Tibial nerve (tissue), 4 donors: ENCODE measurements at places on chromosomes 1 and 21. TPM values are rescaled to one million over a fixed set of nuclear protein-coding genes. Genes with fewer than 3 reads are reported as not detected.

GRCh38 chr1:246503341-246503740 lies 3.7 kb downstream of the SMYD3 start:
- DNase-seq: no peak

DNA sequence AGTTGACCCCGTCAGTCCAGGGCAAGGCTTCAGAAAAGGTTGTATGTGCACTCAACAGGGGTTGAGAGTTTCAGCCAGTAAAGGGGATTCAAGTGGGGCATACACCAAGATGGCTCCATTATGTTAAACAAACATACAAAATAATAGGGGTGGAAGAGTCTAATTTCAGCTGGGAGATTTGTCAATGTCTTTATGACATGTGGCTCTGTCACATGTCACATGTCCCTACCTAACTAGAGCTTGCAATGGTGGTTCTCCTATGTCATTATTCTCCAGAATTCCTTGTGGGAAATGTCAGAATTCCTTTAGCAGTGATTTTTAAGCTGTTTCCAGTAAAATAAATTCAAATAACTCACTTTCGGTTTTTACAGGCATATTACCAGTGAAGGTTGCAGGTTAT lies 392.0 kb upstream of the ADGRL4 start:
- DNase-seq: no peak

DNA sequence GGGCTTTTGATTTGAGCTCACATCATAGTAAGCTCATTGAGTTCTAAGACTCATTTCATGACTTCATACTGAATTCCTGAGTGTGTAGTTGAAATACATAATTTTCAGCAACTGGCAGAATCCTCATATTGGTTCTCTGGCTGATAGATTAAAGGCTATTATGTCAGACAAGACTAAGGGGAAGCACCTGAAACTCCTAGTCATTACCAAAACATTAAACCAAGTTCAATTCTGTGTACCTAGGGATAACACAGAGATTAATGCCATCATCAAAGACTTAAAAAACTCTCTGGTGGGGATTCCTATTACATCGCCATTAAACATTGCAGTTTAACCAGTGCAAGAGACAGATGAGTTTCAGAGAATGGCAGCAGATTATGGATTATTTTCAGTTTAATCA lies 339.1 kb downstream of the PTPRC start:
- no peak for DNase-seq

- DNase-seq: no peak
Measured at GRCh38 chr1:192866241-192866868, 57.5 kb downstream of the RGS2 start.

- DNase-seq: no peak
Measured at GRCh38 chr1:51518586-51519047, 449 bp downstream of the EPS15 start.

GRCh38 chr1:37052120-37052519 lies 17.8 kb upstream of the GRIK3 start:
- no peak for DNase-seq

DNA sequence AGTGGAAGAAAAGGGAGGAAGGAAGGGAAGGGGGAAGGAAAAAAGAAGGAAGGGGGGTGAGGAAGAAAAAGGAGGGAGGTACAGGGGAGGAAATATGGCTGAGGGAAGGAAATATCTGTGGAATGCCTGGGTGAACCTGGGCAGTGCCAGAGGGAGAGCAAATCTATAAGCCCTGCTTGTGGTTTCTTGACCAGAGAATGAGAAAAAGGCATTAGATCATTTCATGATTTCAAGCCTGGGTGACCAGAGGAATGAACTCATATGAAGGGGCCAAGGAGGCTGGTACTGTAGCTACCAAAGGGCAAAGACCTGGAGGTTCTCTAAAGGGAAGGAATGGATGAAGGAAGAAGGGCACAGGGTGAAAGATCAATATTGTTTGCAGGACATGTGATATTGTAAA lies 31.4 kb downstream of the GNG12 start:
- DNase-seq: no peak

- no peak for DNase-seq
Measured at GRCh38 chr1:232899839-232900238, 50.6 kb upstream of the NTPCR start.

- DNase-seq: no peak
Measured at GRCh38 chr1:225886159-225887029, 2.6 kb downstream of the LEFTY1 start.

DNA sequence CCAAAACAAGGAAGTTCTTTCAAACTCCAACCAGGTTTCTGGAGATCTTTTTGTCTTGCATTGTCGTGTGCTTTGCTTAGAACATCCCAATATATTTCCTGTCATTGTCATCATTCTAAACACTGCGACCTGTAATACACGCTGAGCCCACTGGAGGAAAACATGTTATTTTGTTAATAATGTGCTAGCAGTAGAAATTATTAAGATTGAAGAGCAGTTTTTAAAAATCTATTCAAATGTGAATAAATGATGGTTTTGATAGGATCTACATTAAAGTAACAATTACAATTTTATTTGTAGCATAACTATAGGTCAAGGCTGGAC lies 268.5 kb downstream of the PTPRC start:
- no peak for DNase-seq

DNA sequence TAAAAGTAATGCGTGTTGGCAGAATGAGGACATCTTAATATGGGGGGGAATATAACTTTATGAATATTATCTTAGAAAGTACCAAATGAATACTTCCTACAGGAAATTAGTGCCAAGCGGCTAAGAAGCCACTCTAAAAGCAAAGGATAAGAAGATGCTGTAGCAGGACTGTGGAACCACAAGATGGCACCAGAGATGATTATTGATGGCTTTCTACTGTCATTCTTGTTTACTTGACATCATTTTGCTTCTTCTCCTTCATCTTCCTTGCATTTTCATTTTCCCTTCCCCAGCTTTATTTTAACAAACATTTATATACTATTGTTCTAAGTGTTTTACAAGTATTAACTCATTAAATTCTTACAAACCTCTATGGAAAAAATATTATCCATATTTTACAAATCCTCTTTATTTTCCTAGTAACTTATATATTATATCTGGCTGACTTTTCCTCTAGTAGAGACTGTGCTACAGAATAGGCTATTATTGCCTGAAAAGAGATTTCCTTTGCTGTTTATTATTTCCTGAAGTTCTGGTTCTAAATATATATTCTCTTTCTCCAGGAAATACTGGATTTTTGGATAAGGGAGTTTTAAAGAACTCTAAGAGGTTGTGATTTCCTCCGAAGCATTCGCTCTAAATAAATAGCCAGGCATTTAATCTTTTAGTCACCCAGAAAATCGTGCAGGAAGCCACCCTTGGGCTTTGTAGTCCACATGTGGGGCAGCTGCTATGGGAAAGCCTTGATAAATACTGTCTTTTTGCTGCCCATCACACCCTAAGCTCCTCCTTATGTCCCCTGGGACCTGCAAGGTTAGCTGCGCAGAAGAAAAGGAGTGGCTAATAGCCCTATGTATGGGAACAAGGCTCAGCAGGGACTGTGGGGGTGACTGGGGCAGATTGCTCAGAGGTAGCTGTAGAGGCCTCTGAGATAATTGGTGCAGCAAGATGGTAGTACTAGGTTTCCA lies 69.8 kb downstream of the TPR start:
- no peak for DNase-seq

- no peak for DNase-seq
Measured at GRCh38 chr1:64915381-64916274, 50.7 kb downstream of the JAK1 start.

- no peak for DNase-seq
Measured at GRCh38 chr1:230465691-230466090, 39.6 kb upstream of the PGBD5 start.

DNA sequence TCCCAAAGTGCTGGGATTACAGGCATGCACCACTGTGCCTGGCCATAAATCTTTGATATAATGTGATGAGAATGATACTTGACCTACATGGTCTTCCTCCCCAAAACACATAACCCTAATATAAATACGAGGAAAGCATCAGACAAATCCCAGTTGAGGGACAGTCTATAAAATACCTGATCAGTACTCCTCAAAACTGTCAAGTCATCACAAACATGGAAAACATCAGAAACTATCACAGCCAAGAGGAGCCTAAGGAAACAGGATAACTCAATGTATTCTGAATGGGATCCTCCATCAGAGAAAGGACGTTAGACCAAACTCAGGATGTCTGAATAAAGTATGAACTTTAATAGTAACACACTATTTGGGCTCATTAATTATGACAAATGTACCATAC lies 172.4 kb downstream of the NTPCR start:
- no peak for DNase-seq

DNA sequence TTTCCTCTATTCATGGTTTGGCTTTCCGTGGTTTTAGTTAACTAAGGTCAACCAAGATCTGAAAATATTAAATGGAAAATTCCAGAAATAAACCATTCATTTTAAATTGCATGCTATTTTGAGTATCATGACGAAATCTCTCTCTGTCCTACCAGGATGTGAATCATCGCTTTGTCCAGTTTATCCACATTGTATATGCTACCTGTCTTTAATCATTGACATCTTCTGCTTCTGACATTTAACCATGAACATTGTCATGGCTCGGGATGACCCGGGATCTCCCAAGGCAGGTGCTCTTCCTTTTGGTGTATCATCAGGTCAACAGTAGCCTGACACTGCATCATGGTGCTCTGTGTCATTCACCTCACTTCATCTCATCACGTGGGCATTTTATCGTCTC lies 125.5 kb upstream of the HNRNPU start:
- no peak for DNase-seq

DNA sequence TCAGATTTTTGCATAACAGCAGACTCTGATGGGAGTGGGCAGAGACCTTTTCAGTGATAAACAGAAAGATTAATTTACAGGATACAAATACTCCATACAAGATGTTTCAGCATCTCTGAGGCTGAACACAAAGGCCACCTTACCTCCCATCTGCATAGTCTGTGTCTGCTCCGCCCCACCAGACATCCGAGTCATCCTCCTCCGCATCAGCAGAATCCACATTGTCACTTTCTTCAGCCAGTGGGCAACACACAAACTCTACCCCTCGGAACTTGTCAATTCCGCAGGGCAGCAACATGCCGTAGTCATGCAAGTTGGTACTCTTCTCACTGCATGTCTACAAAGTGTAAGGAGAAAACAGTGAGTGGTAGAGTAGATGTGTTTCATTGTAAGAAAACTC lies 119.7 kb downstream of the APP start:
- no peak for DNase-seq

DNA sequence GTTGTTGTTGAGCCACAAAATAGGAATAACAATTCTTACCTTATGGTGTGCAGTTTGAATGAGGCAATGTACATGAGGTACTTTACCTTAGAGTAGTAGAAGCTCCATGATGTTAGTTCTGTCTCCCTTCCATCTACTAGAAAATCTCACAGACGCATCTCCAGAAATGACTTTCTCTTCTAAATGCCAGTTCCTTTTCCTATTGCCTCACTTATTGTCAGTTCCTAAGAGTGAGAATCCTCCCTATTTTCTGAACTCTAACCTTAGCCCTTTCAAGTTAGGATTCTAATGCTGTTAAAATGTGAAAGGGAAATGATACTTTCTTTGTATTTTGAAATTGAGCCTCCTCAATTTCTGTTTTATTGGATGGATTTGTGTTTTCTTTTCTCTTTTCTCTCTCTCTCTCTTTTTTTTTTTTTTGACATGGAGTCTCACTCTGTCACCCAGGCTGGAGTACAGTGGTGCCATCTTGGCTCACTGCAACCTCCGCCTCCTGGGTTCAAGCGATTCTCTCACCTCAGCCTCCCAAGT lies 18.6 kb upstream of the MAPKAPK2 start:
- no peak for DNase-seq

DNA sequence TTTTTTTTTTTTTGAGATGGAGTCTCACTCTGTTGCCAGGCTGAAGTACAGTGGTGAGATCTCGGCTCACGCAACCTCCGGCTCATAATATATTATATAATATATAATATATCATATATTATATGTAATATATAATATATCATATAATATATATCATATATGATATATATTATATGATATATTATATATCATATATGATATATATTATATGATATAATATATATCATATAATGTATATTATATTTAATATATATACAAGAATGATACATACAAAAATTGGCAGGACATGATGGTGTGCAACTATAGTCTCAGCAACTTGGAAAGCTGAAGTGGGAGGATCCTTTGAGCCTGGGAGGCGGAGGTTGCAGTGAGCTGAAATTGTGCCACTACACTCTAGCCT lies 1725.5 kb downstream of the MRPL39 start:
- DNase-seq: no peak

DNA sequence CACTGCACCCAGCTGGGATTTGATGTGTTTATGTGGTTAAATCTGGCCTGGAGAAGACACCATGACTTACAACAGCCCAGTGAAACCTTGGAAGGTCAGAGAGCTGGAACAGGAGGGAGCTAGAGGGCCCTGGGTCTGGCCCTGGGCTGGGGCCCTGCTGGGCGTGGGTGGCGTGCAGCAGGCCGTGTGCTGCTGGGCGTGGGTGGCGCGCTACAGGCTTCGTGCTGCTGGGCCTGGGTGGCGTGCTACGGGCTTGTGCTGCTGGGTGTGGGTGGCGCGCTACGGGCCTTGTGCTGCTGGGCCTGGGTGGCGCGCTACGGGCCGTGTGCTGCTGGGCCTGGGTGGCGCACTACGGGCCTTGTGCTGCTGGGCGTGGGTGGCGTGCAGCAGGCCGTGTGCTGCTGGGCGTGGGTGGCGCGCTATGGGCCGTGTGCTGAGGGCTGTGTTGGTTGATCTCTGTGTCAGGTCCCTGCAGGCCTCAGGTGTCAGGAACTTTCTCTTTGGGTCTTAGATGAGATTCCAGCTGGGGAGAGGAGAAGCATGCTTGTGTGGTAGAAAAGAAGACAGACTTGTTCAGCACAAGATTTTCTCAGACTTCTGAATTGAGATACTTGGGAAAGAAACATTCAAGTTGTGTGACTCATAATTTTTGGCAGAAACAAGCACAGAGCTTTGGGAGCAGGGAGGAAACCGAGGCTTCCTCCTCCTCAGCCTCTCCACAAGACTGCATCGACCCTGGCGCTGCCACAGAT lies 66.0 kb downstream of the COL18A1 start:
- DNase-seq: peak; percentile 27

- no peak for DNase-seq
Measured at GRCh38 chr21:43779660-43780059, 3.6 kb upstream of the CSTB start.

Gene PRAMEF25
- not detected for total RNA-seq

Gene IFNLR1
- not detected for total RNA-seq

Gene NPPB
- total RNA-seq: not detected

Gene DISP1
- total RNA-seq: 10.5 TPM

Gene ACADM
- 22.9 TPM for total RNA-seq

Gene FAM43B
- 0.90 TPM for total RNA-seq

Gene CFHR4
- not detected for total RNA-seq

Gene IARS2
- 52.8 TPM for total RNA-seq

Gene CD244
- total RNA-seq: not detected

Gene SMIM1
- total RNA-seq: not detected

Gene POU3F1
- 23.9 TPM for total RNA-seq

Gene E2F2
- not detected for total RNA-seq

Gene TRAF5
- total RNA-seq: 18.6 TPM

Gene ETV3L
- total RNA-seq: not detected

Gene SPRR5
- total RNA-seq: not detected

Gene TSPAN2
- 7.1 TPM for total RNA-seq

Gene DPT
- 21.3 TPM for total RNA-seq

Gene TNNT2
- 8.8 TPM for total RNA-seq
